ENCODE measurements at places on chromosomes 6 and 20. TPM values are rescaled to one million over a fixed set of nuclear protein-coding genes. Genes with fewer than 3 reads are reported as not detected.
A peak's percentile ranks its signal among the peaks of the same experiment; 100 is the strongest.

DNA sequence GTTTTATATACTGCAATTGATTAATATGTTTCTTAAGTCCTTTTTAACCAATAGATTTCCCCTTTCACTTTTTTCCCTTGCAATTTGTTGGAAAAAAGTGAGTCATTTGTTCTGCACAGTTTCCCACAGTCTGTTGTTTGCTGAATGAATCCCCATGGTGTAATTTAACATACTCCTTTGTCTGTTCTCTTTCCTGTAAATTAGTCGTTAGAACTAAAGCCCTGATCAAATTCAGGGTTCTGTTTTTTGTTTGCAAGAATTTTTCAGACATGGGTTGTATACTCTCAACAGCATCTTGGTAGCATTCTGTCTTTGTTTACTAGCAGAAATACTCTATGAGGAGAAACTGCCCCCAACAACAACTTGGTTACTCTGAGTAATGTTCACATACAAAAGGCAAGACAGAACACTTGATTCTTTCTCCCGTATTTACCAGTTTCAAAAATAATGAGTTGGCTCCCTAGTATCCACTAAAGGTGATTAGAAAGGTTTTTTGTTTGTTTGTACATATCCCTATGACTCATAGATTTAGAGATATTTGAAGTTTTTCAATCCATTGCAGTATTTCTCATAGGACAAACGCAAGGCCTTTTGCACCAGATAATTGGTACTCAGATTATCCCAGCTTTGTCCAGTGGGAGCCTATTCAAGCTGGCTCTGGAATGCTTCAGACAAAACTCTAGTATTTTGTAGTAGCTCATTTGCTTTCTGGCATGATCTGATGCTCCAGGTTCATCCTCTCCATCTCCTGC is 16.5 kb downstream of the BLOC1S5 start:
- no peak for DNase-seq

- DNase-seq: no peak
These were observed 45.8 kb downstream of the RGS17 start for GRCh38 chr6:153085239-153085638.

DNA sequence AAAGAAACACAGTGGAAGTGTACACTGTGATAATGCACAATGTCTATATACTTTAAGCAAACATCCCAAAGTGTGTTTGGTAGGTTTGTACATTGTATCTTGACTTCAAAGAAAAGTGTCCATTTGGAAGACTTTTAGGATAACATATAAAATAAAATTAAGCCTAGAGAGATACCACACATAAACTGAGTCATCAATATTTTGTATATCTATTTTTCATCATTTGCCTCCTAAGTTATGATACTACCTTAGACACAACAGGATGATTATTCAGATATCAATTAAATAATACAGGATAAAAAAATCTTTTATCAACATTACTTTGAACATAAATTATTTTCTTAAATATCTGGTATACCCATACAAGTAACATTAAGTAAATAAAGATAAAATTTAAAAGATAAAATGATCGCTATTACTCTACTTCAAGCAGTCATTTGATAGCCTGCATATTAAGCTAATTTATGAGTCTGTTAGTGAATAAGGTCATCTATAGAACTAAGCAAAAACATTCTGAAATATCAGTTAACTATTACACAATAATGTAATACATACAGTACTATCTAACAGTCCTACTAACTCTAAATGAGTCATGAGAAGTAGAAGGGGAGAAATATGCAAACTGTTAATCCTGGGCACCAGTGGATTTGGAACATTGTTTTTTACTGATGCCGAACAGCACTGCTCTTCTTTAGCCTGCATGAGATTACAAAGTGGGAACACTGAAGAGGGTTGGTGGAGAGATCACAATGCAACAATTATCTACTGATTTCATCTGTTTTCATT is 158.4 kb upstream of the SIM1 start:
- DNase-seq: no peak

DNA sequence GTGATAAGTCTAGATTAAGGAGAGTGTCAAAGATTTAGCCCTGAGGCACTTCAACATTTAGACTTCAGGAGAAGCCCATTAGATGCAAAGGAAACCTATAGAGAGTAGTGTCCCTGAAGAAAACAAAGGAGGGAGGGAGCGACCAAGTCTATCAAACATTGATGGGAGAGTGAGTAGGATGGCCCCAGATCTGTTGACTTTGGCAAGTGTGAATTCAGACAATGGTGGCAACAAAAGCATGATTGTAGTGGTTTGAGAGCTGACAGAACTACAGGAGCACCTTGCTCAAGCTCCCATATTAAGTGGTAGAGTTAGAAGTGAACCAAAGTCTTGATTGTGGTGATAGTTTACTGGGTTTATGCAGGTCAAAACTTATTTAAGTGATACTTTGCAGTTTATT is 979 bp upstream of the ABCF1 start:
- no peak for DNase-seq

- peak; percentile 85 for DNase-seq
These were observed 32.8 kb downstream of the GFOD1 start for GRCh38 chr6:13454286-13455221.

Gene OR2J3
- not detected for total RNA-seq

Gene MATN4
- total RNA-seq: 1.5 TPM

Gene PLG
- total RNA-seq: 0.40 TPM

Gene TMEM170B
- total RNA-seq: 0.72 TPM

Gene PDE7B
- total RNA-seq: 16.0 TPM

Gene TREML1
- total RNA-seq: not detected

Measured in activated CD4-positive, alpha-beta T cell treated with anti-CD3 and anti-CD28 coated beads, Interleukin-2, amount 10 ng/mL, durations not matched to agents 24 days and 14 days (primary cell).